ENCODE measurements at places on chromosomes 5 and 9.
A peak's percentile ranks its signal among the peaks of the same experiment; 100 is the strongest.

DNA sequence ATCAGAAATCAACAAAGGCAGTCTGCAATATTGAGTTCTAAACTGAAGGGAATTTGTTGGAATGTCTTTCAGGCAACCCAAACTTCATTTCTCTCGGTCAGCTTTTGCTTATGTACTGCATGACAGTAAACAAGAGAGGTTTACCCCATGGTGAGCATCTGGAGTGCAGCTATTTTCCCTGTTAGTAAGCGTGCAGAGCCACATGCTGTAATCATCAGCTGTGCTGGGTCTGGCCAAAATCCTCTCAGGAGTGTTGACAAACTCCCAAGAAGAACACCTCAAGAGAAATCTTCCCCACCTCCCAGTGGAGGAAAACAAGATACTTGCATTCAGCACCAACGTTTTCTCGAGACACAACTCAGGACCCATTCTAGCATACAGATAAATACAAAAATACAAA, 83.6 kb upstream of the ADAMTSL1 start:
- DNase-seq: no peak

GRCh38 chr5:148686660-148687059, 32.3 kb upstream of the HTR4 start:
- no peak for DNase-seq

DNA sequence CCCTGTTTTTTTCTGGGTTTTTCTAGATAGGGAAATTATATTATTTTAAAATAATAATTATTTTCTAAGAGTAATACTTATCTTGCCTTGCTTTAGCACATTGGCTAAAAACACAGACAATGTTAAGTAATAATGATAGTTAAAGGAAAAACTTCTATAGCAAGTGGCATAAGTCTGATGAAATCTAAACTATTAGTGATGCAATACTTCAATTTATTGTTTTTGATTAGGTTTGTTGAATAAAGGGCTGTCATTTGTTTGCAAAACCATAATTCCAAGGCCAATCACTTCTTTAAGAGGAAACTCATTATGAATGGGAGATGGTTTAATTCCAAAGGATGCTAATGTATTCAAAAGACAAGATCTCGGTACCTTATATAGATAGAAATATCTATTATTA, 293.8 kb upstream of the FBXL7 start:
- DNase-seq: no peak

DNA sequence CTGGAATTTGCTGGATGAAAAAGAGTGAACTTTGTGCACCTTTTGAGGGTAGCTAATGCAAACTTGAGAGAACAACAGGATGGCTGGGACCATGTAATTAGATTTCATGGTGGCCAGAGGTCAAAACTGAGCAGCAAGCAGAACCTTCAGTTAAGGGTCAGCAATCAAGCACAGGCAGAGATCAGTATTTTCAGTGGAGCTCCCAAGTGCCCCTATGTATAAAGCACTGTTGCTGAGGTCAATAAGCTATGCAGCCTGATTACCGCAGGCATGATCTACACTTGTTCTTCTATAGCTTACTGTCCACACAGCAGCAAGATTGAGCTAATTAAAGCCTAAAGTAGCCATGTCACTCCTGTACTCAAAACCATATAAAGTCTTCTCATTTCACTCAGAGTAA, 62.1 kb upstream of the TMC1 start:
- DNase-seq: no peak

- no peak for DNase-seq
These were observed 389.8 kb downstream of the NR2F1-AS1 start for GRCh38 chr5:93191035-93191817.

- no peak for DNase-seq
These were observed 23.1 kb downstream of the ANP32B start for GRCh38 chr9:98006127-98006796.

DNA sequence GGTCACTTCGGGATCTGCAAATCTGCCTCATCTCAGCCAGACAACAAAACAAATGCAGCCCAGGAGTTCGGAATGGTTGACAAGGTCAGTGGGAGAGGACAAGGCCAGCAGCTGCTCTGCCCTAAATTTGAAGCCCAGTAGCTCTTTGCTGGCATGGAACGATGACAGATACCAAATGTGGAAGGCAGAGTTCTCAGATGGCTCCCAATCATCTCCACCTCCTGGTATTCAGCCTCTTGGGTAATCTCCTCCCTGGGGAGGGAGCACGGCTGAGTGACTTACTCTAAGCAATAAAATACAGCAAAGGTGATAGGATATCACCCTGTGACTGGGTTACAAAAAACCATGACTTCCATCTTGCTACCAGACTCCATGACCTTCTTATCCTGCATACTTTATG, 172.8 kb downstream of the ENTREP1 start:
- no peak for DNase-seq

DNA sequence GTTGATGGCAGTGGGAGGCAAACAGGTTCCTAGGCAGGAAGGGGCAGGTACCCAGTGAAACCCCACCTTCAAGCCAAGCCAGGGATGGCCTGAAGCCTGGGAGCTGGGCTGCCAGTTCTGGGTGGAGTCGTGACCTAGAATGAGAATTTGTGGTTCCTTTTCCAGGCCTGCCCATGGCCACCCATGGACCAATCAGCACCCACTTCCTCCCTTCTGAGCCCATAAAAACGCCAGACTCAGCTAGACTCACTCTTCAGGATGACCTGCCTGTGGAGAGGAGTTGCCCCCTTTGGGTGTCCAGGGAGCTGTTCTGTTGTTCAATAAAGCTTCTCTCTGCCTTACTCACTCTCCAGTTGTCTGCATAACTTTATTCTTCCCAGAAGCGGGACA, 144.0 kb upstream of the MRPS30 start:
- DNase-seq: no peak

DNA sequence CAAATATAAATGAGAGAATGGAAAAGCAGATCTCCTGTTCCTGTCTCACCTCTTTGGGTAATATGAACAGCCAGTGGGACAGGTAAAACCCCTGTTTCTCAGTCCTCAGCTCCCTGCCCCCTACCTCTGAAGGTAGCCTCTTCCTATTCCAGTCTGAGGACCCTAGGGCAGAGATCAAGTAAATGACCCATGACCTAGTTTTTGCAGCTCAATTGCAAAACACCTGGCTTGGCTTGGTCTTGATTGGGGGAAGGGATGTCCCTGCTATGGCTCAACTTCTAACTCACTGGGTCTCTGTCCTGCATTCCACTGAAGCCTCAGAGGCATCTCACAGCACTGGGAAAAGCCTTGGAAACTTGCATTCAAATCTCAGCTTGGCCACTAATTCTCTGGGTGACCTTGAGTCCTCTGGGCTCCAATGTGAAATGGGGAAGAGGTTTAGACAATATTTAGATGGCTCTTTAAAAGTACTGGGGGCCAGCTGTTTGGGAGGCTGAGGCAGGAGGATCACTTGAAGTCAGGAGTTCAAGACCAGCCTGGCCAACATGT, 1.6 kb upstream of the GALT start:
- peak; percentile 78 for DNase-seq

GRCh38 chr5:147530530-147531389, 20.9 kb upstream of the DPYSL3 start:
- DNase-seq: no peak

GRCh38 chr5:97543166-97543565, 360.1 kb upstream of the RIOK2 start:
- no peak for DNase-seq

DNA sequence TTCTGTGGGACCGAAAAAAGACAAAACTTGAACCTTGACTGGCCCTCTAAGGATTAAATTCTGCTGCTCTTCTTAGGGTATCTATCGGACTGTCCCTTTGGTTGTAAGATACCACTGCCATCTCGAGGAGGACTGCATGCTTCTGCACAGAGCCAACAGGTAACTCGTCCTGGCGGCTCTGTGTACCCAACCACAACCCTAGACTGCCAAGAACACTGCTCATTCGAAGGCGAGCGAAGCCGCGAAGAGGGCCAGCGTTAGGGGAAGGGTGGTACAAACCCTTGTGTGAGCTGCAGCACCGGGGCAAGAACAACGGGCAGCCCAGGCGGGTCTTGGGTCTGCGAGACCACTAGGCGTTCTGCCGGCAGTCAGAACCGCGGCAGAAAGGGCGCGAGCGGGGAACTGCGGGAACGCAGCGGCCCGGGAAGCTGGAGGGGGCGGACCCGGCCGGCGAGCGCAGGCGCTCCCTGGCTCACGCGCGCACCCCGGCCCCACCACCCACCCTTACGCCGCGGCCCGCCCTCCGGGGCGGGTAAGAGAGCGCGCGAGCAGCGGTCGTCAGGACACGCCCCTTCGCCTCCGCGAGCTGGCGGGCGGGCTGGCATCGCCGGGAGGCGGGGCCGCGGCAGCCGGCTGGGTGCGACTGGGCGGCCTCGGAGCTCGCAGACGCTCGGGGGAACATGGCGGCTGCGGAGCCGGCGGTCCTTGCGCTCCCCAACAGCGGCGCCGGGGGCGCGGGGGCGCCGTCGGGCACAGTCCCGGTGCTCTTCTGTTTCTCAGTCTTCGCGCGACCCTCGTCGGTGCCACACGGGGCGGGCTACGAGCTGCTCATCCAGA, at the start of gene ISOC1:
TSS of gene ISOC1 (plus strand) at position 663 of the 837 bp plus-strand sequence. CDS start at position 681, 18 bp downstream.
- peak; percentile 97 for DNase-seq

- no peak for DNase-seq
These were observed 48.6 kb downstream of the ARHGEF28 start for GRCh38 chr5:73674669-73675004.

DNA sequence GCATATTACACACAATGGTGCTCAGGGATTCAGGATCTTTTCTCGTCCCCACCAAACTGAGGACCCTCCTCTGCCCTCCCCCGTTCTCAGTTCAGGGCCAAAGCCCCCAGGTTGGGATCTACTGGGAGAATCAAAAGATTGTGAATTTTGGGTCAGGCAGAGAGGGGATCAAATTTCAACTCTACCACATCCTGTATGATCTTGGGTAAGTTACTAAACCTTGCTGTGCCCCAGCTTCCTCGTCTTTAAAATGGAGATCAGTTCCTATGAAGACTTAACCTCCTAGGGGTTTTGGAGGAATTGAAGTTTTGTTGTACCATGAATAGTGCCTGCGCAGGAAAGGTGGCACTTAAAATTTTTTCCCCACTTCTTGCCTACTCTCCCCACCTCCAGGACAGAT, 62.4 kb downstream of the RAI14 start:
- no peak for DNase-seq

DNA sequence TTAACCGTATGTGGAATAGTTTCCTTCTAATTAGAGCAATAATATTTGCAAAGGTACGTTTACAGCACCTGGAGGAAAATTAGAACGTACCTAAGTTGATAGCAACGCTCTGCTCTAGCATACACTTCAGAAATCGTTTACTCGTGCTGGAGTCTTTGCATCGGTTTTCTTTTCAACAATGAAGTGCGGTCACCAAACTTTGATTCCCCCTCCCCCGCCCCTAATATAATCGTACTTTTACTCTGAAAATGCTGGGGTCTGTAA, 506 bp downstream of the ADAMTS19 start:
- no peak for DNase-seq

- DNase-seq: no peak
These were observed 3.4 kb upstream of the CLINT1 start for GRCh38 chr5:157862183-157862851.

- no peak for DNase-seq
These were observed 805.3 kb downstream of the TLE1 start for GRCh38 chr9:80883826-80884579.

DNA sequence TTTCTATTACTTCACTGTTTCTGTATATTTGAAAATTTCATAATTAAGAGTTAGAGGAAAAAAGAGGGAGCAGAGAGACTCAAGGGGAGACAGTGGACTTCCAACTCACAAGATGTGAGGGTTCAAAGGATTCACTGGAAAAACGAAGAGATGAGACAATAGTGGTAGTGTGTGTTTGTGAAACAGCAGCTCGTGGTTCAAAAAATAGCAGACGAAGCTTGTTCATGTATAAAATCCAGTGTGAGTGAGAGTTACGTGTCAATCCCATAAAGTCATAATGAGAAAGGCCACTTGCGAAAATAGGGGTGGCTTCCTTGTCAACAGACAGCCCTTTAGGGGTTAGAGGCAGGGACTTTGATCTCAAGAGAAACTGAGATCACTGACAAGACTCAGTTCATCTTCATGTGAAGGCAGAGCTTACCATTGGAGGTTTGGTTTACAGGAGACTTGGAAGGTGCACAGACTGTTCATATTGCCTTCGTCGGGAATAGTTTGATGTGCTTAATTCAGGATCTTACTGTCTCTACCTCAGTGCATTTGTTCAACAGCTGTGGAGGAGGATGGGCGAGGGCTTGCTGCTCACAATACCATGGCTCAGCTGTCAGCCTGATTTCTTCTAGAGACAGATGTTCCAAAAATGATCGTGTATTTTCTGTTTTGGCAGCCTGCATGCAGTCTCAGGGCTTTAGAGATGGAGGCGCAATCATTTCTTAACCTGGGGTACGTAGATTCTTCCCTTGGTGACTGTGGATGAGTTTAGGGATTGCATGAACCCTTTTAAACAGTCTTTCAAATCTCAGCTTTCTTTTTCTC, 105.7 kb upstream of the KLF9 start:
- DNase-seq: no peak

DNA sequence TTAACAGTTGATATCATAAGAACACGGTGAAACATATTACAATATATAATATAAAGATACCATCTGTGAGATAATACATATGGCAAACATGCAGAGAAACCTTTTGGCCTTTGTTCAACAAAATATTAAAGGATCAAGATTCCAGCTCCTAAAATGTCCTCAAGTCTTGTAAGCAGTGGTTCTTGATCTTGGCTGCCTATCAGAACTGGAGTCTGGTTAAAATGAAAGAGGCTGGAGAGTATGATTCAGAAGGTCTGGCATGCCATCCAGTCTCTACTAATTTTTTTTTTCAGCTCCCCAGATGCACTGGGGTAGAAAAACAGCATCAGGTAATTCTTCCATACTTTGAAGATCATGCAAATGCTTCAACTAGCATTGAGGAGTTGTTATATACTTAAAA, 83.2 kb downstream of the TNC start:
- DNase-seq: no peak

DNA sequence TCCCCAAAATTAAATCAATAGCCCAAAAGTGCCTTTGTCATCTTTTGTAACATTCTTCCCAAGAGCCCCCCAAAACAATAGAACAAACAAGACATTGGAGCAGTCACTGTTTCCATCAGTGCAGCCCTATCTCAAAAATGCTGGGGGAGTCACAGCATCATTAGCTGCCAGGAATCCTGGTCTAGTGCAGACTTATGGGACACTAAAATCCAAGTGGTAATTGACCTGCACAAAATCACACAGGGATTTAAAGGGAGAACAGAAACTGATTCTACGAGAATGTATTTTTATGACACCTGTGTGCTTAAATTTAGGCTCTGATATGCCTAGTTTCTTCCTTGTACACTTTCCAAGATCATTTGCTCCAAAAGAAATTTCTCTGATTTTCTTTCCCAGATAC, 172.9 kb downstream of the GLIS3 start:
- DNase-seq: no peak

GRCh38 chr9:27352457-27353165, 55.7 kb upstream of the EQTN start:
- no peak for DNase-seq

DNA sequence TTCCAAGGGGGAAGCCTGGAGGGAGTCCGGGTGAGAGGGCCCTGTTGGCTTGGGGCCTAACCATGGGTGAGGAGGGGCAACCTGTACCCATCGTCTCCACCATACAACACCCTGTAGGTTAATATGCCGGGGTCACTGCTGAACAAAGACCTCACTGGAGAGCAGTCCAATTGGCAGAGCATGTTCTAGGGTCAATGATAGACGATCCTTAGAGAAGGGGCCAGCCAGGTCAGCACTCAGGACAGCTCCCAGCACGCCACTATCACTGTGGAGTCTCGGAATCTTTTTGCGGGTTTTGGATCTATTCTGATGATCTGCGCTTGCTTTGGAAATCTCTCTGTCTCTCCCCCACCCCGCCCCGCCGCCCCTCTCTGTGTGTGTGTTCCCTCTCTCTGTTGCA, 218.4 kb upstream of the MVB12B start:
- DNase-seq: peak; percentile 4

GRCh38 chr9:93205896-93206575, 22.1 kb downstream of the WNK2 start:
- DNase-seq: no peak

Measured in small intestine (tissue), 16 donors.